Mesenchymal stem cell (in vitro differentiated cells and primary cell): ENCODE measurements at places on chromosomes 4 and X.

GRCh38 chr4:119823891-119824290 lies 195.3 kb upstream of the PDE5A start:
- no peak overlapping the region for H3K27ac ChIP-seq
- DNase-seq = no peak
- H3K4me1 ChIP-seq = no peaks in the 10 kb centered on the region
- no peaks in the 10 kb centered on the region for H3K27me3 ChIP-seq
- no peak overlapping the region for H3K4me3 ChIP-seq

- no peaks in the 10 kb centered on the region for H3K4me1 ChIP-seq
- no peaks in the 10 kb centered on the region for H3K36me3 ChIP-seq
- no peak for DNase-seq
These were observed 852.4 kb downstream of the CCSER1 start for GRCh38 chr4:90979556-90979955.

- no peaks in the 10 kb centered on the region for H3K27me3 ChIP-seq
- H3K4me1 ChIP-seq = no peaks in the 10 kb centered on the region
- H3K27ac ChIP-seq = no peak overlapping the region
- H3K4me3 ChIP-seq = no peak overlapping the region
These were observed 217.2 kb upstream of the PCDH18 start for GRCh38 chr4:137749466-137749865.

DNA sequence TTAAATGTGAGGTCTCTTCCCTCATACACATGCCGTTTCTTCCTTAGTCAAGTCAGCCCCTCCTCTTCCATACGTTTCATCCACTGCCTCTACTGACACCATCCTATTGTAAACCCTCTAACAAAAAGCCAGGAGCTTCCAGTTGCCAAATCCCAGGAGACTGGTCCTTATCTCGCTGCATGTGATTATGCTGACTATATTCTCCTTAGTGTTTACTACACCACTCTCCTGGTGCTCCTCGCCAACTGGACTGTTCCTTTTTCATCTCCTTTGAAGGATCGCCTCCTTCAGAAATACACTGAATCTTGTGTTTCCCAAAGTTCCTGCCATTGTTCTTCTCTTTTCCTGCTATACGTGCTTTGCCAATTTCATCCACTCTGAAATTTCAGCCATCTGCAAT lies 27.7 kb downstream of the MAML3 start:
- no peaks in the 10 kb centered on the region for H3K27me3 ChIP-seq
- no peak overlapping the region for H3K4me3 ChIP-seq
- H3K4me1 ChIP-seq = peaks cover 2% of the 10 kb centered on the region

DNA sequence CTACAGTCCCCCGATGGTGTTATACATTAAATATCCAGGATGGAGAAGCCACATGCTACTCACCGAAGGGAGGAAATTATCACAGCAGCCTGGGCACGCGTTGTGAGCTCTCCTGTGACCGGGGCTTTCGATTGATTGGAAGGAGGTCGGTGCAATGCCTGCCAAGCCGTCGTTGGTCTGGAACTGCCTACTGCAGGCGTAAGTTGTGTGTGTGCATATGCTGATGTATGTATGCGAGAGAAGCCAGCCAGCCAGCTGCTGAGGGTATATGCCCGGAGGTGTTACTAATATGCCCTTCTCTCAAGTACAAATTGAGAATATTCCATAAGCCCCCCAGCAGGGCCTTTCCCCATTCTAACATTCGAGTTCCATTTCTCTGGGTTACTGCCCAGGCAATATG lies 18.2 kb downstream of the SRPX2 start:
- no peak overlapping the region for H3K27ac ChIP-seq
- no peak for DNase-seq
- H3K36me3 ChIP-seq = peaks cover 26% of the 10 kb centered on the region
- no peak overlapping the region for H3K4me3 ChIP-seq

- H3K27me3 ChIP-seq = no peaks in the 10 kb centered on the region
- DNase-seq = peak; percentile 49
- no peak overlapping the region for H3K27ac ChIP-seq
- no peaks in the 10 kb centered on the region for H3K4me1 ChIP-seq
These were observed 34.4 kb upstream of the ANXA3 start for GRCh38 chr4:78517050-78517652.

GRCh38 chr4:7647600-7648543 lies 213.1 kb upstream of the PSAPL1 start:
- H3K27me3 ChIP-seq = peaks cover under 1% of the 10 kb centered on the region
- H3K36me3 ChIP-seq = peaks cover 15% of the 10 kb centered on the region
- no peak overlapping the region for H3K4me3 ChIP-seq
- peaks cover 50% of the 10 kb centered on the region for H3K4me1 ChIP-seq

GRCh38 chrX:38172596-38172995 lies 48.1 kb downstream of the SRPX start:
- peaks cover 71% of the 10 kb centered on the region for H3K36me3 ChIP-seq
- DNase-seq = no peak
- no peak overlapping the region for H3K4me3 ChIP-seq
- no peaks in the 10 kb centered on the region for H3K27me3 ChIP-seq
- no peak overlapping the region for H3K27ac ChIP-seq
- no peaks in the 10 kb centered on the region for H3K4me1 ChIP-seq

DNA sequence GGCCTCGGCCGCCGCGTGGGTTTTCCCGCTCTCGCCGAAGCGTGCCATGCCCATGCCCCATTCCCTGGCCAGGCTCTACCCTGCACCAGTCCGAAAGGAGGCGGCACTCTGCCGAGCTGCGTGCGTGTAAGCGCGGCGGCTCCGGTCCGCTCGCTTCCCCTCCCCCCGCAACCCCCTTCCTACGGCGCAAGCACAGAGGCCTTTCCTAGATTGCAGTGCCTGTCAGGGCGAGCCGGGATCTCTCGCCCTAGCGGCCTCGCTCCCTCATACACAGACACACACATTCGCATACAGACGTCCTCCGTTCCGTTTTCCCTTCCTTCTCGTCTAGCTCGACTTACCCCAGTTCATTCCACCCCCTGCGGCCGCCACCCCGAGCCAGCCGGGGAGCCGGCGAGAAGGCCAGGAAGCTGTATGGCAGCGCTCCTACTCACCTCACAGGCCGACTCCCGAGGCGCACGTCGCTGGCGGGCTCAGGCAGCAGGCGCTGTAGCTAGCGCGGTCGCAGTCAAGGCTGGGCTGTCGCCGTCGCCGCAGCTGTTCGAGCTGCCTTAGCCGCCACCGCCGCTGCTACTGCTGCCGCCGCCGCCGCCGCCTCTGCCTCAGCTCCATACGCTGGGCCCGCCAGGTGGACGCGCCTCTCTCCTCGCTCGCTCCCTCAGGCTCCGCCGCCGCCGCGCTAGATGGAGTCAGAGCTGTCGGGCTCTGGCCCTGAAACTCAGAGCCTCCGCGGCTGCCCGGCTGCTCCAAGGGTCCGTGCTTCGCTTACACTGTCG lies 615 bp downstream of the NEXMIF start:
- no peak overlapping the region for H3K27ac ChIP-seq
- peak overlapping the region; percentile 46 for H3K4me3 ChIP-seq
- DNase-seq = peak; percentile 1
- peaks cover 8% of the 10 kb centered on the region for H3K4me1 ChIP-seq

GRCh38 chrX:49187028-49187394 lies 838 bp upstream of the PRICKLE3 start:
- H3K36me3 ChIP-seq = peaks cover 3% of the 10 kb centered on the region
- H3K27me3 ChIP-seq = no peaks in the 10 kb centered on the region
- H3K4me1 ChIP-seq = peaks cover 14% of the 10 kb centered on the region
- no peak for DNase-seq
- no peak overlapping the region for H3K27ac ChIP-seq
- H3K4me3 ChIP-seq = no peak overlapping the region

GRCh38 chr4:114674080-114674479 lies 75.5 kb downstream of the UGT8 start:
- H3K36me3 ChIP-seq = no peaks in the 10 kb centered on the region
- H3K27me3 ChIP-seq = no peaks in the 10 kb centered on the region
- H3K4me1 ChIP-seq = no peaks in the 10 kb centered on the region
- no peak overlapping the region for H3K4me3 ChIP-seq

GRCh38 chr4:566508-567295 lies 9.4 kb downstream of the TMEM271 start:
- no peak overlapping the region for H3K4me3 ChIP-seq
- no peaks in the 10 kb centered on the region for H3K36me3 ChIP-seq
- no peak overlapping the region for H3K27ac ChIP-seq
- no peaks in the 10 kb centered on the region for H3K4me1 ChIP-seq
- peaks cover 14% of the 10 kb centered on the region for H3K27me3 ChIP-seq
- no peak for DNase-seq

GRCh38 chr4:19575924-19576323 lies 675.8 kb upstream of the SLIT2 start:
- H3K4me1 ChIP-seq = no peaks in the 10 kb centered on the region
- H3K27ac ChIP-seq = no peak overlapping the region
- no peaks in the 10 kb centered on the region for H3K27me3 ChIP-seq
- H3K36me3 ChIP-seq = no peaks in the 10 kb centered on the region
- H3K4me3 ChIP-seq = no peak overlapping the region

DNA sequence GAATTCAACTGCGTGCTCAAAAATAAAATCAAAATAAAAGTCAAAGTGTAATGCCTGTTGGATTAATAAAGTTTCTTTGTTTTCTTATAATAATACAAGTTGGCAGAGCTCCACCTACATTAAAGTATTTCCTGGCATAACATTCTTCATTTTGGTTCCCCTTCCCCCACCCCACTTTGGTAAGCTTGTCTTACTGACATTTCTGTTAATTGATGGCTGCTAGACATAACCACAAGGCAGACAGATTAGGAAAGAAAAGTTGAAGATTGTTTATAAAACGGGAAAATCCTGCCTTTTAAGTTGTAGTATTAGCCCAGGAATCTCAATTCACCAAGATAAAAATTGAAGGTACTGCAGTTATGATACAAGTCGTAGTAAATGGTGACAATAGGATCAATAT lies 246.5 kb upstream of the RPS6KA3 start:
- H3K4me3 ChIP-seq = no peak overlapping the region
- no peak overlapping the region for H3K27ac ChIP-seq
- peaks cover 4% of the 10 kb centered on the region for H3K4me1 ChIP-seq
- H3K36me3 ChIP-seq = no peaks in the 10 kb centered on the region
- H3K27me3 ChIP-seq = no peaks in the 10 kb centered on the region

DNA sequence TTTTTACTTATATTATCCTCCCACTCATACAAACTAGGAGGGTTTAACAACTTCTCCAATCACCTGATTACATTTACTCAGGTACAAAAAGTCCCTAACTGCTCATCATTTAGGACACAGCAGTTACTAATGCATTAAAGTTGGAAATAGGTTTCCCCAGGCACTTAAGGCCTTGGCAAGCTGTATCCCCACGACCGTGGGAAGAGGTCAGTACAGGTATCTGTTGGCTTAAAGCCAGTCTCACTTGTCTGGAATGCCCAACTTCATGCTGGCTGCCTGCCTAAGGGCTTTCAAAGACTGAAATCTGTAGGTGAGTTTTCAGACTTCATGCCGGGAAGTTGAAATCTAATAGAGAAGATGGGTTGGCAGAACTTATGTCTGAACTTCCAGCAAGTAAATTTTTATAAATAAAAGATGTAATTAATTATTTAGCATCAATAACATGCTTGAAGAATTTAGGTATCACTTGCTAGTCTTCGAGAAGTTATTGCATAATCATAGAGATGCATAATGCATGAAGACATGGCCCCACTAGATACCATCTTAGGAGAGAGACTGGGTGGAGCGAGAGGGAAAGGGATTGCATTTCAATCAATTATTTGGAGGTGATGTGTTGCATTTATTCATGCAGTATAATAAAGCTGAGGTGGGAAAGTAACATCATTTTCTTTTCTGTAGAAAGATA lies 54.2 kb downstream of the SCD5 start:
- no peaks in the 10 kb centered on the region for H3K36me3 ChIP-seq
- H3K27me3 ChIP-seq = no peaks in the 10 kb centered on the region
- peak overlapping the region; percentile 96 for H3K27ac ChIP-seq
- H3K4me3 ChIP-seq = no peak overlapping the region
- no peak for DNase-seq

DNA sequence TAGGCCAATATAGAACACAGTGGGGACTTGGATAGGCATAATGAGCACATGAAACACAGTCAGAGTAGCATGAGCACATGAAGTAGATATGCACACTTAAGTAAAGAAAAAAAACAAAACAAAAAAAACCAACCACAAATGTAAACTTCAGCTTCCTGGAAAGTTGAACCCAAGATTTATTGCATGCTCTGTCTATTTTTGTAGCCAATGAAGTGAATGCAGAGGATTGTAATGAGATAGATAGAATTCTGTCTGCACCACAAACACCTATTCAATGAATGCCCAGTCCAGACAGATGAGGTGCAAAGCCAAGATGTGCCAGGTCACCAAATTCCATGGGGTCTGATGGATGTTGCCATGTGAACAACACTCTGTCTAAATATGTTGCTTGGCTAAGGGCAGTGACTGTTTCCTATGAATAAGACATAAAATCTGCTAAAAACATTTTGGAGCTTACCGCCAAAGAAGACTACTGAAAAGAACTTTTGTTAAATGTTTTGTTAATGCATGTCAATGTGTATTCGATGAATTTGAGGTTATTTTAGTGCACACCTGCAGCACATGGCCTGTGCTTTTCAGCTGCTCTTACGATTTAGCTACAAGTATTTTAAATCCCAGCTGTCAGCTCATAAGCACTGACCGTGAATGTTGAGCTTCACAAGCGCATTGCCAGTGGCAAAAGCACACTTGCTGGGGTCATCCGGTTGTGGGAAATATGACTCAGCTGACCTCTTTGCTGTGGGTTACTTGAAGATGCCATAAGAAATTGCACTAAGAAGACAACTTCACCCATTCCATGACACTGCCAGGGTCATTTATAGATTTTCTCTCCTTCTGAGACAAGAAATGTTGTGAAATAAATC lies 374.8 kb upstream of the GNPDA2 start:
- no peaks in the 10 kb centered on the region for H3K27me3 ChIP-seq
- H3K4me3 ChIP-seq = no peak overlapping the region
- H3K36me3 ChIP-seq = no peaks in the 10 kb centered on the region
- peak; percentile 92 for DNase-seq
- H3K4me1 ChIP-seq = no peaks in the 10 kb centered on the region
- no peak overlapping the region for H3K27ac ChIP-seq

DNA sequence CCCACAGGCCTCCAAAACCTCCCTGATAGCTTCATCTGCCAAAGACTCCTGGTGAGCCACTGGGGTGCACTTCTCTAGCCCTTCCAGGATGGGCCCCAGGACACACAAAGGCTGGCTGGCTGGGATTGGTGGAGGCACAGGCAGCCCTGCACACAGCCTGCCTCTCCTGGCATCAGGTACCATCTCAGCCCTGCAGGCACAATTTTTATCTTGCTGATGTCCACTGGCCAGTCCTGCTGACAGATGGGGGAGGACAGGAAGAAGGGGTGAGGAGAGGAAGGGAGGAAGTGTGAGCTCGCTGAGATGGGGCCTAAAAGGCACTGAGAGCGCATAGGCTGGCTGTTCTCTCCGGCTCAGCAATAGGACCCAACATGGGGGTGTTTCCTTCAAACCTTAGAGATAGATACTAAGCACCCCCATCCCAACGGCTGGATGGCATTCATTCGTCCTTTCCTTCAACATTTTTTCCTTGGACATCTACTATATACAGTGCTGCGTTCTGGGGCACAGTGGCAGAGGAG lies 92.7 kb downstream of the PJA1 start:
- no peaks in the 10 kb centered on the region for H3K36me3 ChIP-seq
- no peak overlapping the region for H3K27ac ChIP-seq
- no peak for DNase-seq
- H3K27me3 ChIP-seq = peaks cover 92% of the 10 kb centered on the region
